ENCODE measurements at places on chromosomes 5 and 9. TPM values are rescaled to one million over a fixed set of nuclear protein-coding genes. Genes with fewer than 3 reads are reported as not detected.

GRCh38 chr5:134148316-134148715, 28.4 kb downstream of the SKP1 start:
- no peak overlapping the region for H3K4me3 ChIP-seq
- no peaks in the 10 kb centered on the region for H3K27me3 ChIP-seq
- peaks cover 4% of the 10 kb centered on the region for H3K4me1 ChIP-seq
- peaks cover 75% of the 10 kb centered on the region for H3K36me3 ChIP-seq
- DNase-seq = no peak
- H3K27ac ChIP-seq = no peak overlapping the region

DNA sequence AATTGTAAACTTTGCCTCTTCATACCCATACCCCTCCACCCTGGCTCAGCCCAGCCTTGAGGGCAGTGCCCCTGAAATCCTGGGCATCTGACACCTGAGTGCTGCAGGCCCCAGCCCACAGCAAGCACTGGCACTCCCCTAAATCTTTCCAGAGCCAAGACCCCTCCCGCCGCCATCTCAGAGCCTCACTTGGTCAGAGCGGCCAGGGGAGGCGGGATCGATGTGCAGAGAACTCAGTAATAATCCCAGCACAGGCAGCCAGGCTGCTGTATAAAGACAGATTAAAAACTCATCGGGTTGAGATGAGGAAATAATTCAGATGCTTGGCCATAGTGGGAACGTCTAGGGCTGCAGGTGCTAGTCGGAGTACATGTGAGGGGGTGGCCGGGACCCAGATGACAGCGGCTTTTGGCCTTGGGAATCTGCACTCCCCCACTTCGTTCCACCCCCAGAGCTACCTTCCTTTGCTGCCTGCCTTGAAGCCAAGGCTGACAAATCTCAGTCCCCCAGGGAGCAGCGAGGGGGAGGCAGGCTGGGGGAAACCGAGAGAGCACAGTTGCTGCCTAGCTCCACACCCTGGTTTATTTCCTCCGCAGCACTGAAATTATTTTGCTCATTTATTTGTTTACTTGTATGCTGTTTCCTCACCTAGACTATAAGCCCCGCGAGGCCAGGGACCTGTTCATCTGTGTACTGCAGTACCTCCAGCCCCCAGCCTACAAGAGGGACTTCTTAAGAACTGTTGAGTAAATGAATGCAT, 19.5 kb upstream of the ARAP3 start:
- no peak overlapping the region for H3K4me3 ChIP-seq
- no peak overlapping the region for H3K27ac ChIP-seq
- peak; percentile 26 for DNase-seq
- H3K4me1 ChIP-seq = peaks cover 20% of the 10 kb centered on the region
- peaks cover 57% of the 10 kb centered on the region for H3K27me3 ChIP-seq
- H3K36me3 ChIP-seq = no peaks in the 10 kb centered on the region

DNA sequence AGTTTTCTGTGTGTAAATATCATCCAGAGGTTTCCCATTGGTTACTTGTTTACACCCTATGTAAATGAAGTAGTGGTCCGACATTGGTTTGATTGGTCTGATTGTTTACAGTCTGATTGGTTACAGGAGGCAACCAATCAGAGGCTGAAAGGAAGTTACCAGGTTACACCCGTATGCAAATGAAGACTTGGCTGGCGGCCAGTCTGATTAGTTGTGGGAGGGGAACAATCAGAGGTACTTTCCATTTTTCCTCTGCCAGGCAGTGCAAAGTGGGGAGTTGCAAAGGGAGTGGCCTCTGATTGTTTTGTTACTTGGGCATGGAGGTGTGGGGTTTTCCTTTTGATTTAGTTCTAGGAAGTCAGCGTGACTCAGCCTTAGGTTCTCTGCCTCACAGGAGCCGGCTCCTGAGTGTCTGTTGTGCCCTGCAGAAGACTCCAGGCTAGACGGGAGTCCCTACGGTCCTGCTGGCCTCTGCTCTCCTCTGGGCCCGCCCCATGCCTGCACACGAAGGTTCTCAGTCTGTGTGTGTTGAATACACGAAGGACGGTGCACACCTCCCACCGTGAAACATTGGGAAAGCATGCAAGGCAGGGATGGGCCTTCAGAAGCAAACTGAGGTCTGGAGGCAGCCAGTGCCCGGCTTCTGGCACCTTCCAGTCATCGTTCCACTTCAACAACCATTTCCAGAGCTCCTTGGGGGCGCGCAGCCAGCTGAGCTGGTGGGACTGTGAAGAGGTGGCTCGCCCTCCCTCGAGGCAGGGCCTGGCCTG, 42.9 kb downstream of the OLFM1 start:
- peaks cover 4% of the 10 kb centered on the region for H3K4me1 ChIP-seq
- H3K36me3 ChIP-seq = no peaks in the 10 kb centered on the region
- H3K4me3 ChIP-seq = no peak overlapping the region
- peaks cover 9% of the 10 kb centered on the region for H3K27me3 ChIP-seq

Gene SAXO1
- not detected for total RNA-seq

Gene IFNA21
- not detected for total RNA-seq

Gene NDFIP1
- total RNA-seq = 24.2 TPM

Gene IFNA2
- total RNA-seq = not detected

DNA sequence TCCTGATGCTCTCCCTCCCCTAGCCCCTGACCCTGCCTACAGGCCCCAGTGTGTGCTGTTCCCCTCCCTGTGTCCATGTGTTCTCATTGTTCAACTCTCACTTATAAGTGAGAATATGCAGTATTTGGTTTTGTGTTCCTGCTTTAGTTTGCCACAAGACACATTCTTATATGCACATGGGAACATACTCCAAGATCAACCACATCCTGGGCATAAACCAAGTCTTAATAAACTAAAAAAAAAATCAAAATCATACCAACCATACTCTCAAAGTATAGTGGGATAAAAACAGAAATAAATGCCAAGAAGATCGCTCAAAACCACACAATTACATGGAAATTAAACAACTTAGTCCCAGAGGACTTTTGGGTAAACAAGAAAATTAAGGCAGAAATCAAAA, 11.2 kb upstream of the ZCCHC9 start:
- peaks cover 41% of the 10 kb centered on the region for H3K36me3 ChIP-seq
- H3K27ac ChIP-seq = no peak overlapping the region
- H3K4me1 ChIP-seq = peaks cover 33% of the 10 kb centered on the region
- no peak for DNase-seq
- no peak overlapping the region for H3K4me3 ChIP-seq

- H3K36me3 ChIP-seq = no peaks in the 10 kb centered on the region
- H3K4me1 ChIP-seq = no peaks in the 10 kb centered on the region
- H3K27ac ChIP-seq = no peak overlapping the region
- no peak overlapping the region for H3K4me3 ChIP-seq
Measured at GRCh38 chr9:101184813-101185278, 156.3 kb downstream of the PLPPR1 start.

GRCh38 chr5:15004506-15004905, 132.9 kb upstream of the ANKH start:
- no peak overlapping the region for H3K27ac ChIP-seq
- H3K4me3 ChIP-seq = no peak overlapping the region
- peaks cover 8% of the 10 kb centered on the region for H3K4me1 ChIP-seq
- DNase-seq = no peak
- no peaks in the 10 kb centered on the region for H3K36me3 ChIP-seq

GRCh38 chr9:93730648-93731047, 154.3 kb downstream of the PHF2 start:
- peaks cover 15% of the 10 kb centered on the region for H3K27me3 ChIP-seq
- H3K4me3 ChIP-seq = no peak overlapping the region
- no peak overlapping the region for H3K27ac ChIP-seq
- no peaks in the 10 kb centered on the region for H3K4me1 ChIP-seq
- H3K36me3 ChIP-seq = no peaks in the 10 kb centered on the region

GRCh38 chr5:138641547-138642298, 66.5 kb upstream of the HSPA9 start:
- DNase-seq = peak; percentile 40
- peaks cover 3% of the 10 kb centered on the region for H3K4me1 ChIP-seq
- H3K27ac ChIP-seq = no peak overlapping the region
- H3K27me3 ChIP-seq = peaks cover 11% of the 10 kb centered on the region

DNA sequence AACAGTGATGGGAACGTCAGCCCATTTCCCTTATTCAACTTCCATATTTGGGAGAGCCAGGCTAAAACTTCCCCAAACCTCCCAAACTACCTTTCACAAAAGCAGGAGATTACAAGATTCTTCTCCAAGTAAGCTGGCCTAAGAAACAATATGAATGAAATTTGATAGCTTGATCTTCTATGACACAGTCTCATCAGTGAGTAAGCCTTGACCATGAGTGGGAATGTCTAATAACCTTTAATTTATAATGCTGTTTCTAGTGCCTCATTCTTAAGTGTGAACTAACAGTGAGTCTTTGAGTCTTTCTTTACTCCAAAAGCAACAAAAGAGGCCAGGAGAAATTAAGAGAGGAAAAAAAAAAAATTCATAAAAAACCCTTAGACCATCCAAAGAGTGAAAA, 1379.9 kb downstream of the EFNA5 start:
- H3K4me3 ChIP-seq = no peak overlapping the region
- no peaks in the 10 kb centered on the region for H3K27me3 ChIP-seq
- H3K36me3 ChIP-seq = no peaks in the 10 kb centered on the region
- H3K27ac ChIP-seq = no peak overlapping the region

- no peaks in the 10 kb centered on the region for H3K4me1 ChIP-seq
- no peak for DNase-seq
- H3K36me3 ChIP-seq = peaks cover 3% of the 10 kb centered on the region
- no peaks in the 10 kb centered on the region for H3K27me3 ChIP-seq
Measured at GRCh38 chr9:111752455-111752854, 42.3 kb downstream of the SHOC1 start.

Gene TTC16
- not detected for total RNA-seq
